GM18507 (cell line): ENCODE measurements at places on chromosomes 12 and 14.

DNA sequence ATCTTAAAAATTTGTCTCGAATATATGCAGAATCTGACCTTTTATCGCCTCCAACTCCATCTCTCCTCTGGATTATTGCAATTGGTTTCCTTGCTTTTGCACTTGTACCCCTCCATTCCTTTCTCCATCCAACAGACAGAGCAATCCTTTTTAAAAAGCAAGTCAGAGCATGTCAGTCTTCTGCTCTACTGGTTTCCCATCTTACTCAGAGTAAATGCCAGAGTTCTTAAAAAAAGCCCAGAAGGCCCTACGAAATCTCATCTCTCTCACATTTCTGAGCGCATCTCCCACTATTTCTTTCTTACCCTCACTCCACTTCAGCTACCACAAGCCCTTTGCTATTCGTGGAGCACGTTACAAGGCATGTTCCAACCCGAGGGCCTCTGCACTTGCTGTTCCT is 236.9 kb upstream of the DDHD1 start:
- DNase-seq, result no peak

DNA sequence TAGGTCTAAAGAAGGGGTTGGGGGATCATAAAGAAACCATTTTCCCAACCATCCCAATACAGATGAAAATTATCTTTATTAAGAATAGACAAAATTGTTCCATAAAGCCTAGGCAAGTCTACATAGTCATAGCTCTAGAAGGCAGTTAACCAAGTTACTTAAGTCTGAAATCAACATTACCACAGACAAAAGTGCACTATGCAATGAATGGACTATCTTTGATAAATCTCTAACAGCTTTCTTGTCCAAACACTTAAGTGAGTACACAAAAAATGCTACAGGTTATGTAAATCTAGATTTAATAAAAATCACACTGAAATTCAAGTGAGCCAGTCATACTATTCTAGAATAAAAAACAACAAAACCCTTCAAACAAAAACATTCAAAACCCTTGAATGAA is 87.0 kb upstream of the GPHB5 start:
- no peak for DNase-seq

- DNase-seq, result no peak
These were observed 27.8 kb downstream of the TBX3 start for GRCh38 chr12:114655934-114656749.

GRCh38 chr12:2064071-2064507 is 11.3 kb downstream of the CACNA1C start:
- DNase-seq, result no peak

GRCh38 chr12:51224625-51225024 is 6.8 kb upstream of the POU6F1 start:
- DNase-seq, result no peak

GRCh38 chr12:113470871-113471618 is 626 bp downstream of the LHX5 start:
- DNase-seq, result no peak

- DNase-seq, result no peak
These were observed 3.2 kb upstream of the TESPA1 start for GRCh38 chr12:54987611-54988231.

GRCh38 chr12:123945287-123946151 is 27.1 kb downstream of the CCDC92 start:
- no peak for DNase-seq

GRCh38 chr14:101318271-101318670 is 243.0 kb upstream of the DIO3 start:
- no peak for DNase-seq

DNA sequence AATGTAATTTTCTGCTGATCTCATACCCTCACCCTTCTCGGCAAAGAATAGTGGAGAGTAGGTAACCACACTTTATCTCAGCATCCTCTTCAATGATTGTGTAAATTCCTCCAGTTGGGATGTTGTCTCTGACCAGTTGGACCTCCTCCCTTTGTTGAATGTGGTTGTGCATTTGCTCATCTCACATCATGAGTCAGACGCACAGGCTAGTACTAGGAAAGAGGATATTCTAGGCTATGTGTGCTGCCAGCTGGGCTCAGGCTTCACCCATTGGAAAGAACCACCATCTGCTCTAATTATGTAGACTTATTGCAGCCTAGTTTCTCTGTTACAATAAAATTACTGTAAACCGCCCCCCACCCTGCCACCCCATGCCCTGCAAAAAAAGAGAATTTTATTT is 90.3 kb downstream of the LMO3 start:
- DNase-seq, result no peak
